ENCODE measurements at places on chromosomes 2 and 18.
A peak's percentile ranks its signal among the peaks of the same experiment; 100 is the strongest.

- DNase-seq, result no peak
Measured at GRCh38 chr2:182240862-182241371, 185.9 kb downstream of the PDE1A start.

GRCh38 chr2:133483181-133483580 is 85.1 kb downstream of the NCKAP5 start:
- DNase-seq, result no peak

DNA sequence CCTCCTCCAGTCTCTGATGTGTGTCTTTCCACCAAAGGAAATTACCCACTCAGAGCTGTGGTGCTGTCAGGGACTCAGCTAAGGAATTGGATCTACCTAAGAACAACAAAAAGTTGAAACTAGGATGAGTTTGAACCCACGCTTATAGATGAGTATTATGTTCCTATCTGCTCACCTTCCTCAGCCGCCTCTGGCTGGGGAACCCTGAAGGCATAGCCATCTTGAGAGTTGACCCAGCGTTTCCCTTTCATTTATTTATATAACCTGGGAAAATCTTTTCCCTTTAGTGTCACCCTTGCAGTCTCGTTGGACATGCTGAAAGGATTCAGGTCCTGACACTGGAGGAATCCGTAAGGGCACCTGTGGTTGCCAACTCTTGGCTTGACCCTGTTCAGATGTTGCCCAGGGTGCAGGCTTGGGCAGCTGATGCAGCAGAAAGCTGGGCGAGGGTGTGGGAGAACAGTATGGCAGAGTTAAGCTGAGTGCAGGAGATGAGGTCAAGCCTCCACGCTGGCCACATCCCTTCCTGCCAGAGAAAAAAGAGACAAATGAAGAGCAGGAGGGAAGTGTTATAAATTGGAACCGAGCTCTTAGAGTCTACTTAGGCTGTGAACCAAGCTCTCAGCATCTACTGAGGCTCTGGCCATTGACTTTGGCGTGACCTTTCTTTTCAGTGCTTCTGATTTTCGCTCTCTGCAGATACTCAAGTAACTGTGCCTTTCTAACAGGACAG is 1.9 kb downstream of the CDH20 start:
- no peak for DNase-seq

- peak; percentile 33 for DNase-seq
Measured at GRCh38 chr2:26144953-26145680, 27.8 kb upstream of the GAREM2 start.

DNA sequence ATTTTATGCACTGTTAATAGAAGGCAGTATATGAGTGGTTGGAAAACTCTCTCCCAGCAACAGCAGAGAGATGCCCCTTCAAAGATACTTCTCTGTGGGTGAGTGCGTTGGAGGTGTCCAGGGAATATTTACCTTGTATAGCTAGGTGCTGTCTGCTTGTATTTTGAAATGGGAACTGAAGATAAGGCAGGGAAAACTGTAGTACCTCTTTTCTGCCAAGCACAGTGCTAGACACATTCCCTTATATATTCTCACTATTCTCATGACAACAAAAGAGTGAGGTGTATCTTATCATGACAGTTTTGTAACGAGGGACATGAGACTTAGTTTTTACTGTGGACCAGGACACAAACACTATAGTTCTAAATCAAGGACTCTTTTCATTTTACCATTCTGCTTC is 2.1 kb downstream of the TTC39C start:
- no peak for DNase-seq

DNA sequence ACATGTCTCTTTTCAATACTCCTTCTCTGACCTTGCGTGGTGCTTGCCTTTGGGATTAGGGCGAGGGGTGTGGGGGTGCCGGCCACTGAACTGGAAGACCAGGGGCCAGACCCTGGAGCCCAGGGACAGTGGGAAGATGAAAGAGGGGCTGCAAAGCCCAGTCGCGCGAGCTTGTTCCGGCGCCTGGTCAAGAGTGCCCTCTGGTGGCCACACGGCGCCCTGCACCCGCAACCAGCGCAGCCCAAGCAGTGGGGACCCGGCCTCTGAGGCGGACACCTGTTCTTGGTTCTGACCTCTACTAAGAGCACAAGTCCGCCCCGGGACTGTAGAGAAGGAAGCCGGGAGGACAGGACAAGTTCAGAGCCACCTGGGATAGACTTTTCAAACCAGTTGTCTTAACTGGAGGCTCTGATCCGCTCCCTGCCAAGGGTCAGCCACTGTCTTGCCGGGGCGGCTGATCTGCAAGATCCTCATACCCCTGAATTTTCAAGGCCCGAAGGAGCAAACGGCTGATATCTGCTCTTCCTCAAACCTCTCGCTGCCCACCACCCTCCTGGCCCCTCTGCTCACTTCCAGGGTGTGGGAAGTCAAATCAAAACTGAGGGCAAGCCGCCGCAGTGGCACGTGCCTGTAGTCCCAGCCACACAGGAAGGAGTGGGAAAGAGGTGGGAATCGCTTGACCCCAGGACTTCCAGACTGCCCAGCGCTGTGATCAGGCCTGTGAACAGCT is 14.9 kb upstream of the MSH6 start:
- peak; percentile 53 for DNase-seq

- DNase-seq, result no peak
Measured at GRCh38 chr2:163306647-163307046, 429.2 kb downstream of the FIGN start.

Data from stimulated activated CD8-positive, alpha-beta memory T cell treated with anti-CD3 and anti-CD28 coated beads, Interleukin-4, amount 100 ng/mL, for 1 hour (primary cell).